ENCODE measurements at places on chromosomes 4 and X. TPM values are rescaled to one million over a fixed set of nuclear protein-coding genes. Genes with fewer than 3 reads are reported as not detected.

GLRB gene
- total RNA-seq, result 0.79 TPM

SOD3 gene
- not detected for total RNA-seq

LARP1B gene
- 12.1 TPM for total RNA-seq

SORBS2 gene
- 0.31 TPM for total RNA-seq

IDUA gene
- total RNA-seq, result 9.2 TPM

RASSF6 gene
- 0.83 TPM for total RNA-seq
